Small intestine (tissue), 16 donors: ENCODE measurements at places on chromosomes 2 and 18. TPM values are rescaled to one million over a fixed set of nuclear protein-coding genes. Genes with fewer than 3 reads are reported as not detected.
A peak's percentile ranks its signal among the peaks of the same experiment; 100 is the strongest.

GRCh38 chr2:85674417-85674816 is 6.4 kb upstream of the SFTPB start:
- no peak for DNase-seq

DNA sequence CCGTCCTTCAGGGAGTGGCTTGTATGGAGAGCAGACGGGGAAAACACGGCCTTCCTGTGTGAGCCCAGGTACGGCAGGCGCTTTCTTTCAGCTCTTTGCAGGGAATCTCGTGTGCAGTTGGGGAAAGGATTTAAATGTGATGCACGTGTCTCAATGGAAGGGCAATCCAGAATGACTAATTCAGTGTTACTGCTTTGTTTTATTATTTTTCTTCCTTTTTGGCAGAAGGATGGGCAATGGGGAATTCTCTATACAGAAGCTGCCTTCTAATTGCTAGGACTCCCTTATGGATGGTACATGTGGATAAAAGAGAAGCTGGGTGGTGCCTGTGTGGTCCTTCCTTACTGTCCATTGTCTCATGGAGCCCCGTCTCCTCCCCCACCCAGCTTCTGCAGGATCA is 107.4 kb downstream of the WDSUB1 start:
- no peak for DNase-seq

GRCh38 chr2:61562615-61563014 is 24.5 kb upstream of the XPO1 start:
- DNase-seq, result no peak

Gene MAB21L4
- 3.8 TPM for polyA plus RNA-seq

- no peak for DNase-seq
Observed at GRCh38 chr2:208791257-208791656, 384.7 kb downstream of the PTH2R start.

DNA sequence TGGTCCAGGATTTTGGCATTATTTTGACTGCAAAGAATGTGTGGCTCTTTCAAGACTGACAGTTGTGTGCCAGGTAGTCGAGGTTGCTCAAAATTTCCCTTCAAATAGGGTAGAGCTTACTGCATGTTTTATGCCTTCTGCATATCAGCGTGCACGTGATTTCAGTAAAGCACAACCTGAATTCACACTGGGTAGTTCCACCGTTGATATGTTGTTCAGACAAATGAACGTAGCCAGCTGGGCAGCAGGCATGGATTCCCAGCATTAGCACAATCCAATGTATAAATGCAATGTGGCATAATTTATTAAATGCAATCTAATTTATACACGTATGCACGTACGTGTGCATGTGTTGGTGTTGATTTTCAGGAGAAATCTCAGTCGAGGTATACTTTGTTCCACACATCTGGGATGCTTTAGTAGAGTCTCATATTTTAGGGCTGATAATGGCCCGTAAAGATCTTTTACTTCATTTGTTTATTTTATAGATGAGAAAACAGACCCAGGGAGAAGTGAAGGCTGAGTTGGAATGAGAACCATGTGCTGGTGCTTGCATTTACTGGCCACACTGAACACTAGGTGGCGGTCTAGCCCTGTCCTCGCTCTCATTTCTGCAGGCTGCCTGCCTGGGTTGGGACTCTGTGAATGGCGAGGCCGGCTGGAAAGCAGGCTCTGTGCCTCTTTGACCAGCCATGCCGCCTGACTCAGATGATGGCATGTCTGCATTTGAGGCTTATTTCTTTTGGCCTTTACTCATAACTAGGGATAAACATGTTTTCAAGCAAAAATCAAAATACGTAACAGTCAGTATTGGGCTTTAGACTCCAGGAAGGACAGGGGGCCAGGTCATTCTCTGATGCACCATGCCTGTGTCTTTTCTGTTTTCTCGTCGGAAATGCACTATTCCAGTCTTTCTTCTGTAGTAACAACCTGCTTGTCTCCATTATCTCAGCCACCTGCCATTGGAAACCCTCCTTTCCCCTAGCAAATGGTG is 120.4 kb downstream of the RNF144A start:
- DNase-seq, result peak; percentile 67

Gene CDK15
- polyA plus RNA-seq, result 1.2 TPM

DNA sequence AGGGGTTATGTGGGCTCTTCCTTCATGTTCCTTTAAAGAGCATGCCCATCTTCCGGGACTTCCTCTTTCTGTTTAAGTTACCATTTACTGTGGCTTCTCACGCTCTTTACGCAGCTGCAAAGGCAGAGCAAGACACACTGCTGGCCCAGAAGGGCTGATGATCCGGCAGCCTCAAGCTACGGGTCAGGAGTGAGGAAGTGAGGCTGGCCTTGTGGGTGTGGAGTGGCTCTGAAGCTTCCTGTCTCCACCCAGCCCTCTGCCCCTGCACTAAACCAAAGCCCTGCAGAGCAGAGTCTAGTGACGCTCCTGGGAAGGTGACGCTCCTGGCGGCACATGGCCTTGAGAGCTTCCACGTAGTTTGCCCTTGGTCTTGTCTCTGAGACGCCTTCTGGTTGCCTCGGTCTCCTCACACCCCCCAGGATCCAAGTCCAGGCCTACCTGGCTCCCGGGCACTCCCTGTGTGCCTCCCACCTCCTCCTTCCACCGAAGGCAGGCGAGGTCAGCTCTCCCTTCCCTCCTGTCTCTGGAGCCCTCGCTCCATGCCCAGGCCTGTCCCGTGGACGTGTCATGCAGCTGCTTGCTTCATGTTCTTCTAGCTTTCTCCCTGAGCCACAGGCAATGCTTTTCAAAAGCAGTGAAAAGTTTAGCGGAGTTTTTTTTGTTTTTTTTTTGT is 50.3 kb downstream of the ARL4C start:
- peak; percentile 72 for DNase-seq

Gene GPAT2
- 0.93 TPM for polyA plus RNA-seq

Gene PLEKHH2
- polyA plus RNA-seq, result 9.7 TPM

Gene CGREF1
- polyA plus RNA-seq, result 3.8 TPM
